T-helper 1 cell treated with Interleukin-12 subunit alpha and Interleukin-12 subunit beta and Interleukin-4 antibody, amounts not matched to agents 30 ng/mL and 1 ng/mL, for 36 hours (primary cell): ENCODE measurements at places on chromosomes 7 and 10. TPM values are rescaled to one million over a fixed set of nuclear protein-coding genes. Genes with fewer than 3 reads are reported as not detected.

Gene CHAT
- total RNA-seq, result not detected in 2 replicates

Gene MYOZ1
- not detected in 2 replicates for total RNA-seq

Gene PAPOLB
- total RNA-seq, result not detected in 2 replicates

Gene JAKMIP3
- 1.1 and 1.4 TPM in 2 replicates for total RNA-seq

Gene HOXA11
- not detected in 2 replicates for total RNA-seq

Gene NPC1L1
- total RNA-seq, result not detected in 2 replicates

Gene NYAP1
- 0.12 TPM in 1 of 2 replicates, not detected in the other for total RNA-seq
